ENCODE measurements at places on chromosomes 1 and 21.

GRCh38 chr21:44275041-44275440 lies 10.6 kb upstream of the AIRE start:
- DNase-seq, result no peak

DNA sequence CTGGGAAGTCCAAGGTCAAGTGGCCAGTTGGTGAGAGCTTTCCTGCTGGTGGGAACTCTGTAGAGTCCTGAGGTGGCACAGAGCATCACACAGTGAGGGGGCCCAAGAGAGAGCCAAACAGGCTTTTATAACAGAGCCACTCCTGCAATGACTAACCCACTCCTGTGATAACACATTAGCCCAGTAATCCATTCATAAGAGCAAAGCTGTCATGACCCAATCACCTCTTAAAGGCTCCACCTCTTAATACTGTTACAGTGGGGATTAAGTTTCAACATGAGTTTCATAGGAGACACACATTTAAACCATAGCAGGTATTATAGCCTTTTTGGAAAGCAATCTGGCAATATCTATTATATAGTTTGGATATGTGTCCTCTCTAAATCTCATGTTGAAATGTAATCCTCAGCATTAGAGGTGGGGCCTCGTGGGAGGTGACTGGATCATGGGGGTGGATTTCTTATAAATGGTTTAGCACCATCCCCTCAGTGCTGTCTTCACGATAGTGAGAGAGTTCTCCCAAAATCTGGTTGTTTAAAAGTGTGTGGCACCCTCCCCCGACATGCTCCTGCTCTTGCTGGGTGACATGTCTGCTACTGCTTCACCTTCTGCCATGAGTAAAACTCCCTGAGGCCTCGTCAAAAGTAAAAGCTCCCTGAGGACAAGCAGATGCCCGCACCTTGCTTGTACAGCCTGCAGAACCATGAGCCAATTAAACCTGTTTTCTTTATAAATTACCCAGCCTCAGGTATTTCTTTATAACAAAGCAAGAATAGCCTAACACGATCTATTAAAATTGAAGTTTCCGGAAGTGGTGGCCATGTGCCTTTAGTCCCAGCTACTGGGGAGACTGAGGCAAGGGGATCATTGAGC lies 64.5 kb downstream of the CD58 start:
- no peak for DNase-seq

GRCh38 chr1:110360431-110360830 lies 21.3 kb downstream of the RBM15 start:
- DNase-seq, result no peak

- no peak for DNase-seq
Measured at GRCh38 chr1:160710517-160711252, 937 bp downstream of the CD48 start.

DNA sequence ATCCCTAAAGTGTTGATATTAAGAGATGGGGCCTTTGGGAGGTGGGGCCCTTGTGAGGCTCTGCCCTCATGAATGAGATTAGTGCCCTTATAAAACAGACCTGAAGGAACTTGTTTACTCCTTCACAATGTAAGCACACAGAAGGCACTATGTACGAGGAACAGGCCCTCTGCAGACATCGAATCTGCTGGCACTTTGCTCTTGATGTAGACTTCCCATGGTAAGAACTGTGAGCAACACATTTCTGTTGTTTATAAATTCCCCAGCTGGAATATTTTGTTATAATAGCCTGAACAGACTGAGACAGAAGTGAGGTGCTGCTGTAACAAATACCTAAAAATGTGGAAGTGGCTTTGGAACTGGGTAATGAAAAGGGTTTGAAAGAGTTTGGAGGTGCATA lies 193.2 kb downstream of the TGFB2 start:
- DNase-seq, result no peak

DNA sequence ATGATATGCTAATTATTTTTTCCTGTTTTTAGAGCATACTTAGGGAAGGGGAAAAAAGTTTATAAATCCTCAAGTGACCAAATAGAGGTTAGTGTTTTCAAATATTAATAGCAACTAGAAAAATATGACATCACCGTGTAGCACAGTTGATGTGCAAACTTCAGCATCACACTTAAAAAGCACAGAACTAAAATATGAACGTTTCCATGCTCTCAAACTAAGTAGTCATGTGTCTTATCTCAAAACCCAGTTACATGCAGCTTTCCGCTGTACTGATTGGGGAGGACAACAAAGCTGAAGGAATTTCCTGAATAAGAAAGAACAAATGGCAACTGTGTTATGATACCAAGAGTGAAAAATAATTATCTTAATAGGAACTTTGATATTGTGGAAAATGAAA lies 903.7 kb downstream of the ADGRL2 start:
- no peak for DNase-seq

Measured in stimulated activated CD4-positive, alpha-beta T cell treated with anti-CD3 and anti-CD28 coated beads, Interleukin-1b, Interleukin-23, amount 100 ng/mL, for 4 hours (primary cell).